GM23248 (cell line): ENCODE measurements at places on chromosomes 12 and 14.

- no peak for DNase-seq
Measured at GRCh38 chr12:104707794-104708558, 250.1 kb downstream of the SLC41A2 start.

DNA sequence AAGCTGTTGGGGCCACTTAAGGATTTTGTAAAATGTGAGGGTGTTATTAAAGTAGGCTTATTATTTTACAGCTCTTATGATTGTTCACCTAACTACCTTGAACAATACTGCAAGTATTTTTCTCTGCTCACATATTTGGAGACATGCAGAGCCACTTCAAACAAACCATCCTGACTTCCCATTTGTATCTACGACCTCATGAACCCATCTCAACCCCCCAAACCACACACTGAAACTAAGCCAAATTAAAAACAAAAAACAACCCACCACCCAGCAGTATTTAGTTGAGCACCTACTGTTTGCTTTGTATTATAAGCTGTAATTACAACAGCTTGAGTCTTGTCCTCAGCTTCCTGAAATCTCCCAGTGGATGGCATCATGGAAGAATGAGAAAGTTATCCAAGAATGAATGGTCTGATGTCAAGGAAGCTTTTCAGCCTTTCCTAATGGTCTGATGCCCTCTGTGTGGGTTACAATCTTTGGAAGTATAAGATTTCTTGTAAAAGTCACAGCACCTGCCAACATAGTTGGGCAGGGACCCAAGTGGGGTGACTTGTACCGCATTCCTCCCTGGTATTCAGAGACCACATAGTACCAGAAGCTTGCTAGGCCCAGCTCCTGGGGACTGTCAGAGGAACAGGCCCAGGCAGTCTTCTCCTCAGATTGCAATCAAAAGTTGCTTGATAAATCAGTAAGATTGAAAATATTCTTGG, 416.6 kb downstream of the ZFP36L1 start:
- DNase-seq = no peak

GRCh38 chr14:95289323-95290010, 30.2 kb downstream of the CLMN start:
- no peak for DNase-seq

DNA sequence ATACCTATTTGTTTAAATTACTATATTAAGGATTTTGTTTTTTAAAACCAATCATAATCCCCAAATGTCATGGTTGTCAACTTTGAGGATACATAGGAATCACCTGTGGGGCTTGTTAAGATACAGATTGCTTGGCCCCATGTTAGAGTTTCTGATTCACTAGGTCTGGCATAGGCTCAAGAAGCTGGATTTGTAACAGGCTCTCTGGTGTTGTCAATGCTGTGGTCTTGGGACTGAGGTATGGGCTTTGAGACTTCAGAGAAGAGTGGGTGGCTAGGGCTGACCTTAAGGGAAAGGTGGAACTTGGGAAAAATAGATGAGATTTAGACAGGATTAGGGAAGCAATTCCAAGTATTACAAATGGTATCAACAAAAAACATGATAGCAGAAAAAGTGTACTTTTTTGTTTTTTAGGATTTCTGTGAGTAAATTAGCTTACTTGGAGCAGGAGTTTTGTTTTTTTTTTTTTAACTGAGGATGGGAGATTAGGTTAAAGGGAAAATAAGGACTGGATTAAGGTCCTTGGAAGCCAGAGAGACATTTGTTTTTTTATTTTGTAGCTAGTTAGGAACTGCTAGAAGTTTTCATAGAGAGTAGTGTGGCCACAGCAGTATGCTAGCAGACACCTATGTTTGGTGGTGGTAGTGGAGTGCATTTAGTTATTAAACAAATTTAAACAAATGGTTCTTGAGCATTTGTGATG, 88.6 kb downstream of the RAD51B start:
- DNase-seq = peak; percentile 23
